Activated CD4-positive, alpha-beta T cell treated with anti-CD3 and anti-CD28 coated beads for 24 hours (primary cell): ENCODE measurements at places on chromosomes 4 and X.

GRCh38 chr4:8343967-8344331 lies 74.4 kb downstream of the HTRA3 start:
- DNase-seq, result no peak

- no peak for DNase-seq
Observed at GRCh38 chr4:109998867-109999584, 86.3 kb downstream of the EGF start.

DNA sequence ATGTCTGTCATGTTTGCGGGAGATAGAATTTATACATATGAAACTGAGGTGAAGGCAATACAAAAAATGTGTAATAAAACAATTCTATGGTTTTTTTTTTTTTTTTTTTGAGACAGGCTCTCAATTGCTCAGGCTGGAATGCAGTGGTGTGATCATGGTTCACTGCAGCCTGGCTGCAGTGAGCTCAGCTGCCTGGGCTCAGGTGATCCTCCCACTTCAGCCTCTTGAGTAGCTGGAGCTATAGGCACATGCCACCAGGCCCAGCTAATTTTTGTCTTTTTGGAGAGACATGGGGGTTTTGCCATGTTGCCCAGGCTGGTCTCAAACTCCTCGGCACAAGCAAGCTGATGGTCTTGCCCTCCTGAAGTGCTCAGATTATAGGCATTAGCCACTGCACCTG lies 10.1 kb downstream of the RADX start:
- DNase-seq, result no peak

DNA sequence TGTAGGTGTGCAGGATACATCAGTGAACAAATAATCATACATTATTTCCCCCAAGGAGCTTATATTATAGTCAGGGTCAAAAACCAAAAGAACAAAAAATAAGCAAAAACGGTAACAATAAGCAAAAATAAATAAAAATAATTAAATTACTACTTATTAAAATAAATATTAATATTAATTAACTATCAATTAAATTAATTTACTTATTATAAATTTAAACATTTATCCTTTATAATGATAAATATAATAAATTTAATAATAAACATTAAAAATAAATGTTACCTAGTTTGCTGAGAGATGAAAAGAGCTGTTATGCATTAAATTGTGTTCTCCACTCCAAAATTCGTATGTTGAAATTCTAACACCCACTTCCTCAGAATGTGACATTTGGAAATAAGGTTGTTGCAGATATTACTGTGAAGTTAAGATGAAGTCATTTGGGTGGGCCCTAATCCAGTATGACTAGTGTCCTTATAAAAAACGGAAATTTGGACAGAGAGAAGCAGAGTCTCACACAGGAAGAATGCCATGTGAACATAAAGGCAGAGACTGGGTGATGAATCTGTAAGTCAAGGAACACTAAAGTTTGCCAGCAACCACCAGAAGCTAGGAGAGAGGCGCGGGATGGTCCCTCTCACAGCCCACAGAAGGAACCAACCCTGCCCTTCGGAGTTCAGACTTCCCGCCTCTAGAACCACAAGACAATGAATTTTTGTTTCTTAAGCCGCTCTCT lies 67.2 kb upstream of the IBSP start:
- no peak for DNase-seq

DNA sequence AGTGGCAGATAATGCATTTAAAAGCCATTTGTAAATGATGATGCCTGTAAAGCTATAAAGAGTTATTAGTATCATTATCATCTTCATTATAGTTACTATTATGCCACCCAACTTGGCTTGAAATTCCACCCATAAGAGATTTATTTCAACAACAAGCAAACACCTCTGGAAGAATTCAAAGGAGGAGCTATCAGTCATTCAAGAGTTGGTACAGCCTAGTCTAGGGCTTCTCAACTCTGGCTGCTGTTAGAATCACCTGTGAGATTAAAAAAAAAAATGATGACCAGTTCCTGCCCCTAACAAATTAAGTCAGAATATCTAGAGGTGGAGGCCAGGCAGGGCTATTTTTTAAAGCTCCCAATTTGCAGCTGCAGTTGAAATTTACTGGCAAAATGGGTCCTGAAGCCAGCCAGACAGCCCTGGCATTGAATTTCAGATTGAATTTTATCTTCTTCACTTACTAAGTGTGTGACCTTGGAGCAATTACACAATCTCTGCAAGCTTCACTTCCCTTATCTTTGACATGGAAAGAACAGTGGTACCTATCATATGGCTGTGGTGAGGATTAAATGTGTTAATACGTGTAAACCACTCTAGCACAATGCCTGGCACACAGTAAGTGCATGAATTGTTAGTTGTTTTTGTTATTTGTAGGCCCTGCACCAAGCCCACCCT lies 52.9 kb upstream of the EDA start:
- DNase-seq, result no peak

DNA sequence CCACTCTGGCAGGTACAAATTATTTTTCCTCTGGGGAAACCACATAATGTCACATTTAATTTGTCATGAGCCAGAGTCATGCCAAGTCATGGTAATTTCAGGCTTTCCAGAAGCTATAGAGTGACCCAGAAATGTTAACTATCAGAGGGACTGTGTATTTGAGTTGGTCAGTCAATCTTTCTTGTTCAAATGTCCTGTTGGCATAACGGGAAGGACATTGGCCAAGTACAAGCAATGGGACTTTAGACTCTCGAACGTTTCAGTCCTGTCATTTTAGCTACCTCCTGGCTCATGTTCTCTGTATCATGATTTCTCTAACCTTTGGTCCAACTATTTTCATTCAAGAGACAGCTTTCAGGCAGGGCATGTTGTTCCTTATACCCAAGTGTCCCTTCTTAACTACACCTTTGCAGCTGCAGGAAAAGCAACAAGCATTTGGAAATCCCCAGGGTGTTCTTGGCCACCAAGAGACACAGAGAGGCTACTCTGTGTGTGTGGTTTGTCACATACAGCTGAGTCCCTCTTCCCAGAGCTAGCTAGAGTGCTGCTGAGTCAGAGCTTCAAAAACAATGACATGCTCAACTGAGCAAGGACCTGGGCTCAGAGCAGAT lies 142.6 kb downstream of the EGF start:
- no peak for DNase-seq

DNA sequence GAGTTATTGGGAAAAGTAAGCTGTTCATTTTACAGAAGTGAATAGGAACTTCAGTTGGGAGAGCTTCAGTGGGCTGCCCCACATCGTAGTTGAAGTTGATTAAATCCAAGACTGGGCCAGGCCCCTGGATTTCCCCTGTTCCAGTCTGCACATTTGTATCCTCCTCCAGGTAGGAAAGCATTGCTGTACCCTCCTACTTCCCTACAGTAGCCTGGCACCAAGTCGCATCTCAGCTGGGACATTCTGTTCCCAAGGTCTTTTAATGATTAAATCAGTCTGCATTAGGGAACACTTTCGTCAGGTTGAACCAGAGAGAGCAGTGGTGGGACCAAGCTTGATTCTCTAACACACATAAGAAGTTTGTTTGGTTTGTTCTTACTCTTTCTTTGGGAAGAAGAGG lies 165.8 kb upstream of the PPARGC1A start:
- no peak for DNase-seq

DNA sequence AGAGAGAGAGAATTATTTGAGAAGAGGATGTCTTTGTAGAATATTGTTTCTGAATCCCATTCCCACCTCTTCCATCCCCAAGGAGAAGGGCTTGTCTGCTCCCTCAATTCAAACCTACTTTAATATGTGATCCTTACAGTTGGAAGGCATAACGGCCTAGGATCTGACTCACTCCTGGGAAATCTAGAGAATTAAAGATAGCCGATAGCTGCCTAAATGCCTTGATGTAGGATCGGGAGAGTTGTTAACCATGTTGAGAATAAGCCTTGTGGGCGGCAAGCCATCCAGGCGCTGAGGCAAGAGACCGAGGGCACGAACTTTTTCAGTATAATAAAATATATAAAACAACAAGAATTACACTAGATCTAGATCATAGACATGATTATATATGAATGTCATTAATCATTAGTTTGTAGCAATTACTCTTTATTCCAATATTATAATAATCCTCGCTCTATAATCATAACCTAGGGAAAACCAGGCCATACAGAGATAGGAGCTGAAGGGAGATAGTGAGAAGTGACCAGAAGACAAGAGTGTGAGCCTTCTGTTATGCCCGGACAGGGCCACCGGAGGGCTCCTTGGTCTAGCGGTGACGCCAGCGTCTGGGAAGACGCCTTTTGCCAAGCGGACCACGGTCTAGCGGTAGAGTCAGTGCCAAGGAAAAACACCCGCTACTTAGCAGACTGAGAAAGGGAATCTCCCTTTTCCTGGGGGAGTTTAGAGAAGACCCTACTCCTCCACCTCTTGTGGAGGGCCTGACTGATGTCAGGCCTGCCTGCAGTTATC lies 13.5 kb downstream of the EMCN start:
- no peak for DNase-seq

- DNase-seq, result no peak
Observed at GRCh38 chr4:185532293-185532692, 3.0 kb downstream of the PDLIM3 start.

GRCh38 chr4:119559044-119559647 lies 69.5 kb downstream of the PDE5A start:
- no peak for DNase-seq

- no peak for DNase-seq
Observed at GRCh38 chrX:10649265-10649664, 28.9 kb upstream of the MID1 start.

DNA sequence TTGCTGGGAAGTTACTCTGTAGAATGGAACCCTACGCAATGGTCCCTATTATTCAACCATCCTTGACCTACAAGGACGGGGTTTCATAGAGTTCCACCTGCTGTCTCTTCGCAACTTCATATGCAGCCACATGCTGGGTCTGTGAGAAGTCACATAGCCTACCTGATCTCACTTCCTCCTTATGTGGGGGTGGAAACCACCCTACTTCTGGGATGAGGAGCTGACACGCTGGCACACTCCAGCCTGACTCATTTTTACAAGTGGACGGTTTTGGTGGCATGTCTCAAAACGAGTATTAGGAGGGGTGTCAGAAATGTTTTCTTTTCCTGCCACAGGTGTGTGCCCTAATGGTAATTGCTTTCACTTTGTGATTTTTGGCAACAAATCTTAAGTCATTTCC lies 36.8 kb upstream of the ARSD start:
- DNase-seq, result no peak

- DNase-seq, result no peak
Observed at GRCh38 chrX:114615765-114616164, 31.9 kb downstream of the HTR2C start.

DNA sequence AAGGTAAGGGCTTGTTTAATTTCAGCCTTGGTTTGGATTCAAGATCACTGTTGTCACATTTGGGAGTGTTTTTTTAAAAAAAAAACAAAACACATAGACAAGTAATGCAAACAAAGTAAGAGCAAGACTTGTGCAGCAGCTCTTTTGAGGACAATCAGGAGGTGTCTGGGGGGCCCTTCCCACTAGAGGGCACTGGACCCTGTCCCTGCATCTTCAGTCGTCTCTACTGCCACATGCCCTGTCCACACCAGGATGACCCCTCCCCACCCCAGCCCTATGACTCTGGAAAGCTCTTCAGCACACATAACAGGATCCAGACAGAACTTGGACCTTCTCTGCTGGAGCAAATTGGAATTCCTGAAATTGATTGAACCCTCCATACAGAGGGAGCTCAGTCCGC lies 71.0 kb downstream of the USP46 start:
- no peak for DNase-seq

DNA sequence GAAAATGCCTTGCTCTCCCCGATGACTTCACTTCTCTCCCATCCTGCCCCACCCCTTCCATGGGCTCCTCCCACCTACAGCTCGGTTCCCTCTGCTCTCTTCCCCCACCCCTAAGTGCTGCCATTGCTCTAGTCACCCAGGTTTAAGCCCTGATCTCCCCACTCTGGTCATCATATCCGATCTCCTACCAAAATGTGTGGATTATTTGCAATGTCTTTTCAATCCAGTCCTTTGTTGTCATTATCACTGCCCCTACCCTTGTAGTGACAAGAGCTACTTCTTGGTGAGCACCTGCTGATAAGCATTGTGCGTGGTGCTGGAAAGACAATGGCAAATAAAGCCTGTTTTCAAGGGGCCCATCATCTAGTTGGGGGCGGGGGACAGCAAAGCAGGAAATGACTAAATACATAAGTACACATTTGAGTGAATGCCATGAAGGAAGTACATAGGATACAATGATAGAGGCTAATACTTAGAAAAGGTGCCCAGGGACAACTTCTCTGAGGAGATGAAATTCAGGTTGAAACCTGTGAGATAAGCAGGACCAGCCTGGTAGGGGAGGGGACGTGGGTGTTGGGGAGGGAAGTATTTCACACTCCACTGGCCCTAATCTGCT lies 63.8 kb downstream of the DLG3 start:
- no peak for DNase-seq

GRCh38 chrX:105136786-105137185 lies 83.7 kb downstream of the TEX13A start:
- no peak for DNase-seq

GRCh38 chr4:38691251-38692008 lies 27.4 kb downstream of the KLF3 start:
- DNase-seq, result no peak

- no peak for DNase-seq
Observed at GRCh38 chr4:52982255-52982945, 120.3 kb downstream of the RASL11B start.
